ENCODE measurements at places on chromosomes 5 and 9.
A peak's percentile ranks its signal among the peaks of the same experiment; 100 is the strongest.

- peak; percentile 45 for DNase-seq
Measured at GRCh38 chr9:124390794-124391658, 24.2 kb downstream of the PSMB7 start.

- DNase-seq = no peak
Measured at GRCh38 chr5:82694711-82695285, 382.4 kb downstream of the TMEM167A start.

DNA sequence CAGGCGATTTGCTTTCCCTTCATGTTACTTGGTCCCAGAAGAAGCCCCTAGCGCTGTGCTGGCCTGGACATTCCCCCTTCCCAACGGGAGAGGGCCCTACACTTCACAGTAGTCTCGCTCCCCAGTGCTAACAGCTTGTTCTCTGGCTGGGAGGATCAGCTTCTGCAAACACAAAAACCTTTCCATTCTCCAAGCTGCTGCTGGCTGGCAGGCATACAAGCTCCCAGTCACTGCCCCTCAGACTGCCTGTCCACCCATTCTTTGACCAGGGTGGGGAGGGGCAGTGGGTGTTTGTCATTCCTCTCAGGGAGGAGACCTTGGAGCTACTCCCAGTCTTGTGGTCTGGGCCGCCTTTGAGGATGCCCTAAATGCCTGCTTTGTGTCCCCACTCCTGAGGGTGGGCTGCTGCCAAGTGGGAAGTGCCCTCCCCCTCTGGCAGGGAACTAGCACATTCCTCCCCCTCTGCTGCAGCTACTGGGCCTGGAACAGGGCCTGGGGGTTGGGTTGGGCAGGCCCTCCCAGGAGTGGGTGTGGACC is 20.8 kb downstream of the ENHO start:
- peak; percentile 81 for DNase-seq

- DNase-seq = no peak
Measured at GRCh38 chr5:94810281-94810680, 191.8 kb downstream of the SLF1 start.

- DNase-seq = no peak
Measured at GRCh38 chr5:180982008-180982741, 6.5 kb upstream of the BTNL3 start.

DNA sequence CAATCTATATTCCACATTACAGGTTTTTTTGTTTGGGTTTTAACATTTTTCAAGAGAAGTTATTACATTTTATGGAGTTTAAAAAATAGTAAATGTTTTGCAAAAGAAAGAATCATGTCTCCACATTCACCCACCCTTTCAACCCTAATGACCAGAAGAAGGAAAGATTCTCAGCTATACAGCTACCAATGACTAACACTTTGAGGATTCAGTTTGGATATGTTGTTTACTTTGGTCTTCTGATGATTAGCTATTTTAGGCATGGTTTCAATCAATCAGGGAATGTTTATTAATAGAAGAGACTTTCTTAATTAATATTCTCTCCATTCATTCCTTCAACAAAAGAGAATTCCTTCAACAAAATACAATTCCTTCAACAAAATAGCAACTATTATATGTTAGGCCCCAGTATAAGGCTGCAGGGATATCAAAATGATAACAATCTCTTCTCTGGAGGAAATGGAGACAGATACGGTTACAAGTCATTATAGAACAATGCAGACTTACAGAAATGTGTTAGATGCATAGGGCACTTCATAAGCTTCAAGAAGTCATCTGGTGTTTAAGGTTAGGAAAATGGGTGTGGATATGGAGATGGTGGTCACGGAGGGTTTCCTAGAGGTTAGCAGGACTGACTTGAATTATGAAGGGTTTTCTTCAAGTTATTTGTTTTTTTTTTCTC is 9.3 kb upstream of the NR3C1 start:
- DNase-seq = no peak

DNA sequence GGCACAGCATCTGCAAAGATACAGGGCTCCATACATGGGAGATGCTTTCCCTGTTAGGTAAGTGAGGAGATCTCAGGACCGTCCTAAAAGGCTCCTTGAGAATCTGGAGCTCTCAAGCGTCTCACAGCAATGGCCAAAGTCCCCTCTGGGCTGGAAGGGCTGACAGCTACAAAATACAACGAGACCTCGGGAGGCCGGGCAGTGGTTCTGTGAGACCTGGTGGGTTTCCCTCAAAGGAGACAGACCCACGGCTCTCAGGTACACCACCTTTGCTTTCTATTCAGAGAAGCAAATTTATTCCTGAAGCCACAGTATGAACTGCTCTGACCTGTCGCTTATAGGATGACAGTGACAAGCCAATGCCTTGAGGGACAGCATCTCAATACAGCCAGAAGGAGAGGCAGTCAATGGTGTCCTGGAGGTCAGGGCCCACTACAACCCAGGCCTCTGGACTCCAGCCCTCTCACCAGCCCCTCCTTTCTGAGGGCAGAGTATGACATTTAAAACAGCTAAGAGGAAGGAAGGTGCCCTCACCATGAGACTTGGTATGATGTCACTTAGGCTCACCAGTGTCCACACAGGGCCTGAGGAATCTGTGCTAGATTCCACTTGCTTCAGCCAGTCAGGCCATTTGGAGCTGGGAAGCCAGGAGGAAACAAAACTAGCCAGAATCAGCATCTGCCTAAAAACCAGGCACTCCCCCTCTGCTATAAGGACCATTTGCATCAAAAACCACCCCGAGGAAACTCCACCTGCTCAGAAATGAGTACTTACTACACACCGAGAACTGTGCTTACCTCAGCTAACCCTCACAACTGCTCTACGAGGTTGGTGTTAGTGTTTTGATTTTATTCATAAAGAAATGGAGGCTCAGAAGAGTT is 86.5 kb upstream of the FSTL4 start:
- DNase-seq = no peak

DNA sequence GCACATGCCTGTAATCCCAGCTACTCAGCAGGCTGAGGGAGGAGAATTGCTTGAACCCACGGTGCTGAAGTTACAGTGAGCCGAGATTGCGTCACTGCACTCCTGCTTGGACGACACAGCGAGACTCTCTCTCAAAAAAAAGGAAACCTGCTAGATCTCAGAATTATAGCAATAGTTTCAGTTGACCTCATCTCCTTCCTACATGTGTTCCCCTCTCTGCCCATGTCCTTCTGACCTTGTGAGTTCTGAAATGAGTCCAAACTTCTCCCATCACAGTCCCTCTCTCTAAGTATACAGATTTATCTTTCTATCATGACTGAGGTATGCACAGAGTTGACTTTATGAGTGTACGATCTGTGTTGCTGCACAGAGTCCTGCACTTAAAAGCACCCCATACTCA is 44.6 kb upstream of the SHOC1 start:
- DNase-seq = no peak

- no peak for DNase-seq
Measured at GRCh38 chr9:99594056-99594780, 227.5 kb upstream of the NR4A3 start.

DNA sequence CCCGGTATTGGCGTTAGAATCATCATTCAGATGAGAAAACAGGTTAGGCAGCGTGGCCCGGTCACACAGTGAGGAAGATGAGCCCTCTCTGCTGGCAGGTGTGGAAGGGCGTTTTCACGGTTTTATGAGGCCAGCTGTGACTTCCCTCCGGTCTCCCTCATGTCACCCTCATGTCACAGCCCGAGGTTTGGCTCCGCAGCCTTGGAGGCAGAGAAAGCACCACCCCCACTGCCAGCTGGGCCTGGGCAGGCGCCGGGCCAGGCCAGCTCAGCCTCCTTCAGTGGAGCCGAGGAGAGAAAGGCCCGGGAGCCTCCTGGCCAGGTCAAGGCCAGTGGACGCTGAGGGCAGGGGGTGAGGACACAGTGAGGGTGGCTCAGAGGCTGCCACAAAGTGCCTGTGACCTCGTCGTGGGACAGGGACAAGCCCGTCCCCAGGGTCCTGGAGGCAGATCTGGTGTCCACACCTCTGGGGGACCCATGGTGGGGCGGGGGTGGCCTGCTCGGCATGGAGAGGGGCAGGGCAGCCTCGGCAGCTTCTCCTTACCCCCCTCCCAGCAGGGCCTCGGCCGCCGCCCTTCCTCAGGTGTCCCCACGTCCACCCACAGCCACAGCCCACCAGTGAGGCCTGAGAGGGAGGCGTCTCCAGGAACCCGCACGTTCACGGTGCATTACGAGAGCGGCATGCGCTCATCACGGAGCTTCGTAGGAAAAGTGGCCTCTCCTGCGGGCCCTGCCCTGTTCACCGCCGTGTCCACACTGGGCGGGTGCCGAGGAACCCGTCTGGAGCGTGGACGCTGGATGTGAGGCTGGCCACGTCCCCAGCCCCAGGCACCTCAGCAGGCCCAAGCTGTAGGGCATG is 32.2 kb downstream of the EXD3 start:
- no peak for DNase-seq

- no peak for DNase-seq
Measured at GRCh38 chr5:107783551-107783950, 112.8 kb upstream of the EFNA5 start.

- DNase-seq = no peak
Measured at GRCh38 chr9:96483197-96483596, 33.2 kb downstream of the HABP4 start.

DNA sequence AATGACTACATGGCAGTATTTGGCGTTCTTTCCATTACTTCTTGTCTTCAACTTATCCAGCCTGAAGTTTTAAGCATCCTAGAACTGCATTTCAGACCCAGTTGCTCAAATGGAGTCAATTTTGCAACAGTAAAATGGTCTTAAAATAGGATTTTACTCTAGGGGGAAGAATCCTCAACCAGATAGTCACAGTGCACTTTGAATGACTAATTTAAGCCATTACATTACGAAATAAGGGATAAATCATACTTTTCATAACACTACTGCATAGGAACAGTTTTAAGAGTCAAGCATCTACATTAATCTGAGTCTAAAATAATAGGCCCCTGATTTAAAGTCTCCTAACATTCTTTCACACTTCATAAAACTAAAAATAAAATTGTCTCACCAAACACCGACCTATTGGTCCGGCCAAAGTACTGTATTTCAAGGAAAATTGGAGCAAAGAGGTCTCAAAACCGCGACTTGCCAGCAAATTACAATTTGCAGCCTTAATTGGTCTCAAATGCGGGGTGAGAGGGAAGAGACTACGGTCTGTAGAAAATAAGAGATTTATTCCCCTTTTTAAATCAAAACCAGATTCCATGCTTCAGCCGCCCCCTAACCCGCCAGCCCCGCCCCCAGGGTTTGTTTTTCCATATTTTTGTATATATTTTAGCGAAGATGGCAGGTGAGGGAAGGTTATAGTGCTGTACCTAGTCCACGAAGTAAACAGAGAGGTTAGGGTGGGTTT is 1.2 kb upstream of the SMARCA2 start:
- DNase-seq = no peak

DNA sequence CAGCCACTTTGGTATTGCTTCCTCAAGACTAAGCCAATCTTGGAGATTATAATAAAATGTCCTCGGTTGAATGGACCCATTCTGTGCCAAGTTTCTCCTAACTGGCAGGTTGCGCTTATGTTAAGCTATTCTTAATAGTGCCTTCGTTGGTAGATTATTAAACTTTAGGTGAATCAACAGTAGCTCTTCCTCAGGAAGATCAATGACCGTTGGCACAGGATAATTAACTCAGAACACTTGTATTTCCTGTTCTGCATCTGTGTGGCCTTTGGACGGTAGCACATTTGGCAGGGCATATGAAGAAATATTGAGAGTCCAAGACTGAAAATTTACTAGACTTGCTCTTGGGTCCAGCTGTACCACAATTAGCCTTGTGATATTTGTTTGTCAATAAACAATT is 402.9 kb downstream of the MLLT3 start:
- DNase-seq = no peak

DNA sequence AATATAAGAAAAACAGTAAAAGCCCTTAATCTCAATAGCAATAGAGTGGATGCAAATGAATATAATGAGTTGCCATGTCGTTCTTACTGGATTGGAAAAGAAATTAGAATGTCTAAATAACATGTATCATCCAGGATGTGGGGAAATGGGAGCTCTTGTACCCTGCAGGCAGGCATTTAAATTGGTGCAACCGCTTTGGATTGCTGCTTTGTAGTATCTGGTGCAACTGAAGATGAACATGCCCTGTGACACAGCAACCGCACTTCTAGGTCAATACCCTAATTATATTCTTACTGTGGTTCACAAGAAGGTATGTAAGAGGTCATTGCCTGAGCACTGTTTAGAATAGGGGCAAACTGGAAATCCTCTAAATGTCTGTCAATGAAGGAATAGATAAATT is 18.9 kb downstream of the MRPS30 start:
- peak; percentile 85 for DNase-seq

DNA sequence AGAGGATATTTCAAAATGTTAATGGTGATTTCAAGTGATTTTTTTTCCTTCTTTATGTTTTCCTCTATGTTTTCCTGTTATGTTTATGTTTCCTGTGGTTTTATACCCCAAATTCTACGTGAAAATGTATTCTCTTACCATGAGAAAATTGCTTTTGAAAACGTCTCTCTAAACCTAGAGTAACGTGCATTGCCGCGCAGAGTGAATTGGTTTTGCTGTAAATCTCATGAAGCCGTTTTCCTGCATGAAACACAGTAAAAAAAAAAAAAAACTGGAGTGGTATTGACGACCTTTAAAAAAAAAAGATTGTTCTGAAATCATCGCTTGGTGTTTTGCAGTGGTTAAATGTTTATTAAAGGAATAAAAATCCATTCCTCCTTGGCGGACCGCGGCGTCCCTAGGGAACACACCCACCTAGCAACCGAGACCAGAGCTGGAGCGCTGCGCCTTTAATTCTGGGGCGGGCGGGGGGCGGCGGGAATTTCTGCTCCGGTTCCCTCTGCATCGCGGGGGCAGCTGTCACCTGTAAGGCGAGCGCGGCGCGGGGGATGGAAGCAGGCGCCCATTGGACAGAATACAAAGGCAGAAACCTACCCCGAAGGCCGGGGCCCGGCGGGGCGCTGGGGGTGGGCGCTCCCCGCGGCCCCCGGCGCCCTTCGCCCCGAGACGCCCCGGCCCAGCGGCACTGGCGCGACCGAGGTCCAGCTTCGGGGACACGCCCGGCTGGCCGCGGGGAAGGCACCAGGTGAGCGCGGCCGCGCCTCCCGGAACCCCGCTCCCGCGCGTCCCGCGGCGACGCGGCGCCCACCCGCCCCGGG is at the start of gene SOWAHA:
Gene SOWAHA, plus strand, starts transcription at position 522 of the 818 bp plus-strand sequence. CDS start 320 bp downstream, outside the sequence.
- DNase-seq = no peak

All from foreskin melanocyte (primary cell).